ENCODE measurements at places on chromosomes 16 and 17.

GRCh38 chr17:76179496-76180467, 38.7 kb upstream of the FOXJ1 start:
- DNase-seq: peak; percentile 43

DNA sequence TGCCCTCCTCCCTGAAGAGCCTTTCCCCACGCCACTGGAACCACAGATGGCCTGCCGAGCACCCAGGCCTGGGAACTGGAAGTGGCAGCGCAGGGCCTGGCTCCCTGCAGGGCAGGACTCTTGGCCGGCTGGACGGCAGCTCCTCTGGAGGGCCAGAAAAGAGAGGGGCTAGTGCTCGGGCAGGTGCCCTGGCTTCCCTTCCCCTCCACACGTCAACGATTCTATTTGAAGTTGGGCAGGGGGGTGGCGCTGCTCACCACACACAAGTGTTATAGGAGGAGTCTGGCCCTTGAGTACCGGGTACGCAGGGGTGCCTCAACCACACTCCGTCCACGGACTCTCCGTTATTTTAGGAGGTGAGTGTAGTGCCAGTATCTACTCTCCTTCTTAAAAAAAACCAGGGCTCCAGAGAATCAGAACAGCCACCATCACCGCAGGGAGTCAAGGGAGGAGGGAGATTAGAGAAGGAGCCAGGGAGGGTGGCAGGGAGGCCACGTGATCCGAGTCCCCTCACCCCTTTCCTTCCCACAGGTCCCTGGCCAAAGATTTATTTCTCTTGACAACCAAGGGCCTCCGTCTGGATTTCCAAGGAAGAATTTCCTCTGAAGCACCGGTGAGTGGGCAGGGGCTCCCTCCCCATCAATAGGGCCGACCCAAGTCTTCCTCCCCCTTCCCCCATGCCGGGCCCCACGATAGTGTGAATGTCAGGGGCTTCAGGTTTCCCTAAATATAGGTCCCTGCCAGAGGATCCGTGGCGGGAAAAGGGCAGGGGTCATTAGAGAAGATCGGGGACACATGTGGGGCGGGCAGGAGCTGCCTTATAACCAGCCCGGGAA, 1.4 kb upstream of the ALDOA start:
- peak; percentile 85 for DNase-seq

GRCh38 chr17:59074494-59074893, 32.2 kb downstream of the TRIM37 start:
- DNase-seq: no peak

GRCh38 chr16:86970726-86971125, 346.5 kb downstream of the C16orf95 start:
- no peak for DNase-seq

DNA sequence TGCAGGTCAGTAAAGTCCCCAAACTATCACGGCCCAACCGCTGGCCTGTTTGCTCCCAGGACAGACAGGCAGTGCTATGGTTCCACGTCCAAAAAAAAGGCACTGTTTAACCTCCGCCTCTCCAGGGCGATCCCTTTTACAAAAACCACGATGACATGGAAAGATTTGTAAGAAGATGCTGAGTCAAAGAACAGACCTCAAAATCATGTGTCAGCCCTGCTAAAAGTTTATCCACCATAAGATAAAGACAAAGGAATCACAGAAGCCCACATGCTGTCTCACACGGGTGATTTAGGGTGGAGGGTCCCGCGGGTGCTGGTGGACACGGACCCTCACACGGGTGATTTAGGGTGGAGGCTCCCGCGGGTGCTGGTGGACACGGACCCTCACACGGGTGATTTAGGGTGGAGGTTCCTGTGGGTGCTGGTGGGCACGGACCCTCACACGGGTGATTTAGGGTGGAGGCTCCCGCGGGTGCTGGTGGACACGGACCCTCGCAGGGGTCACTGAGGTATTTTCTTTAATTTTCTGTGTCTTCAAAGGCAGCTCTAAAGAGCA, 117.2 kb upstream of the METRNL start:
- DNase-seq: no peak

GRCh38 chr17:28700830-28701492, 10.7 kb downstream of the PROCA1 start:
- DNase-seq: no peak

DNA sequence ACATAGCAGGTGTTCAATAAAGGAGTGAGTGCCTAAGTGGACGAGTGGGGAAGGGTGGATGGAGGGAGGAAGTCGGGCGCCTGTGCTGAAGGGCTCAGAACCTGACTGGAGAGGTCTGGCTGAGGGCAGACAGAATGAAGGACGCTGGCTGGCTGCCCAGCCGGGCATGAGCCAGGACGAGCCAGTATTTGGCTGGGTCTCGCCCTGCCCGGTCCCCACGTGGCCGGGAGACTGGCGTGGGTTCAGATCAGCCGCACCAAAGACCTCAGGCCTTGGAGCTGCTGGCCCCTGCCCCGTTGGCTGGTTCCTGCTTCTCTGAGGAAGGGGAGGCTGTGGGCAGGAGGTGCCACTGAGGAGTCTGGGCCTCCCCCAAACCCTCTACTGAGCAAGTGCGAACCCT, 79.8 kb downstream of the ENGASE start:
- no peak for DNase-seq

- DNase-seq: no peak
Measured at GRCh38 chr16:75860326-75861053, 134.2 kb upstream of the CPHXL start.

GRCh38 chr16:67843343-67843765, 1.2 kb downstream of the THAP11 start:
- DNase-seq: no peak

DNA sequence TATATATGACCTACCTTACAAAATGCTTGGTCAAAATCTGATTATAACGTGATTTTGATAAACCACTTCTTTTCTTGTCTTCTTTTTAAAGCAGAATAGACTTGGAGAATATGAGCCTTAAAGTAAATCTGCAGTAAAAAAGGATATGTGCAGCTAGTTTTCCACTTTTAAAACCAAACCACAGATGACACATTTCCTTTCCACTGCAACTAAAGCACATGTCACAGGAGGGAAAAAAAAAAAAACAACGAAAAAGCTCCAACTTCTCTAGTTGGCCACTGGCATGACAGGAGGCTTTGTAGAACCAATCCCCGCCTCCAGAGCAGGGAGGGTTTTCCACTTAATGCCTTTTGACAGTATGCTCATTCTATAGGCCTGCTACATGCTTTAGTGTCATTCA, at the start of gene EVI2A:
Gene EVI2A, minus strand, starts transcription at position 142 of the 400 bp plus-strand sequence. CDS start 2,609 bp downstream, outside the sequence.
- DNase-seq: peak; percentile 59

- no peak for DNase-seq
Measured at GRCh38 chr16:50933262-50933661, 191.4 kb downstream of the CYLD start.

DNA sequence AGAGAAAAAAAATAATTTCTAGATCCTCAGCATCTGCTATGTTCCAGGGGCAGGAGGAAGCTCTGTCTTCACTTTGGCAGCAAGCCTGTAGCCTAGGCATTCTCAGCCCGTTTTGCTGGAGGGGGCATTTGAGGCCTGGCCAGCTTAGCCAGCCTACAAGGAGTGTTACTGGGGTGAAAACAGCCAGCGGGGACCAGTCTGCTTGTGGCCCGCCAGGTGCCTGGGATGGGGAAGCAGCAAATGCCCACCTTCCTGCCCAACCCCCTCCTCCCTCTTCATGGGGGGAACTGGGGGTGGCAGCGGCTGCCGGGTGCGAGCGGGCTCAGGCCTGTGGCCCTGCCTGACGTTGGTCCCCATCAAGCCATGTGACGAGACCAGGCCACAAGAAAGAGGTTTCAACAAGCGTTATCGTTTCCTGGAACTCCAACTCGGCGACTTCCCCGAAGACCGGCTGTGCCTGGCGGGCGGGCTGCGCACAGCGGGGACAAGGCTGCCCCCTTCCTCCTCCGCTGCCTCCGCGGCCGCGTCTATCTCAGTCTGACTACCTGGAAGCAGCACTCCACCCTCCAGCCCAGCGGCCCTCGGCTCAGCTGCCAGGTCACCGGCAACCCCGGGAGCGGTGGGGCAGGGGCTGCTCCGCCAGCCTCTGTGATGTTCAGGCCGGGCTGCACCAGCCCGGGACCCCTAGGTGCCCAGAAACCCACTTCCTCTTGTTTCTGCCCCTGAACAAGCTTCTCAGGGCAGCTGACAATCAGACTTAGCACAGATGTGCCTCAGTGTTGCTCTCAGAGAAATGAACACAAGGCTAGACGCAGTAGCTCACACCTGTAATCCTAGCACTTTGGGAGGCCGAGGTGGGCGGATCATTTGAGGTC, 22.9 kb downstream of the SOCS1 start:
- DNase-seq: peak; percentile 73

- no peak for DNase-seq
Measured at GRCh38 chr16:20822521-20823325, 16.4 kb downstream of the REXO5 start.

Data from GM10248 (cell line).